Chondrocyte (in vitro differentiated cells): ENCODE measurements at places on chromosomes 13 and 19. TPM values are rescaled to one million over a fixed set of nuclear protein-coding genes. Genes with fewer than 3 reads are reported as not detected.

MCEMP1 gene
- total RNA-seq = not detected in 3 replicates

TMEM238 gene
- 0.59 to 1.0 TPM (median 0.85 TPM) in 3 replicates for total RNA-seq

WDR88 gene
- not detected in 3 replicates for total RNA-seq

FCGBP gene
- total RNA-seq = 0.31 to 1.6 TPM (median 0.42 TPM) in 3 replicates

CPAMD8 gene
- 4.9 to 10.6 TPM (median 6.1 TPM) in 3 replicates for total RNA-seq

CBARP gene
- total RNA-seq = 4.8 to 9.0 TPM (median 7.6 TPM) in 3 replicates

SMIM24 gene
- not detected in 3 replicates for total RNA-seq
